ENCODE measurements at places on chromosomes 7 and 10. TPM values are rescaled to one million over a fixed set of nuclear protein-coding genes. Genes with fewer than 3 reads are reported as not detected.

DNA sequence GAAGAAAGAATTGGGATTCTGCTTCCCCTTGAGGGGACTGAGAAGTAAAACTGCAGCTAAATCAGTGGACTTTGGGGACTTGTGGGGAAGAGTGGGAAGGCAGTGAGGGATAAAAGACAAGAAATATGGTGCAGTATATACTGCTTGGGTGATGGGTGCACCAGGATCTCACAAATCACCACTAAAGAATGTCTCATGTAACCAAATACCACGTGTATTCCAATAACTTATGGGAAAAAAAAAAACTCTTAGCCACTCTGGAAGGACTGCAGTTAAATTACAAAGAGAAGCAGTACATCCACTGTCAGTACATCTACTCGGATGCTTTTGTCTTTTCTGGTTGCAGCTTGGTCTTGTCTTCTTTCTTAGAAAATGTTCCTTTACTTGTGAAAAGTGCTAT, 27.4 kb upstream of the GOT1 start:
- no peak for DNase-seq
- no peak overlapping the region for H3K27ac ChIP-seq
- no peak overlapping the region for H3K4me3 ChIP-seq
- peaks cover 28% of the 10 kb centered on the region for H3K27me3 ChIP-seq
- H3K36me3 ChIP-seq, result no peaks in the 10 kb centered on the region

DNA sequence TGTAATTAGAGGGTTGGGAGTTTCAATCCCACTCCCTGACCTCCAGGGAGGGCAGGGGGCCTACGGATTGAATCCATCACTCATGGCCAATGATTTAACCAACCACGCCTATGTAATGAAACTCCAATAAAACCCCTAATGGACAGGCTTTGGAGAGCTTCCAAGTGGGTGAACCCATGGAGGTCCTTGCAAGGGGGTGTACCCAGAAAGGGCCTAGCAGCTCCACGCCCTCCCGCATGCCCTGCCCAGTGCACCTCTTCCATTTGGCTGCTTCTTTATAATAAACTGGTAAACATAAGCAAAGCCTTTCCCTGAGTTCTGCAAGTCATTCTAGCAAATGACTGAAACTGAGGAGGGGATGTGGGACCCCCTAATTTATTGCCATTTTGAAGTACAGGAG, 280.1 kb downstream of the FRMD4A start:
- H3K4me1 ChIP-seq, result no peaks in the 10 kb centered on the region
- DNase-seq, result no peak
- H3K36me3 ChIP-seq, result no peaks in the 10 kb centered on the region
- H3K4me3 ChIP-seq, result no peak overlapping the region
- no peaks in the 10 kb centered on the region for H3K27me3 ChIP-seq
- no peak overlapping the region for H3K27ac ChIP-seq

DNA sequence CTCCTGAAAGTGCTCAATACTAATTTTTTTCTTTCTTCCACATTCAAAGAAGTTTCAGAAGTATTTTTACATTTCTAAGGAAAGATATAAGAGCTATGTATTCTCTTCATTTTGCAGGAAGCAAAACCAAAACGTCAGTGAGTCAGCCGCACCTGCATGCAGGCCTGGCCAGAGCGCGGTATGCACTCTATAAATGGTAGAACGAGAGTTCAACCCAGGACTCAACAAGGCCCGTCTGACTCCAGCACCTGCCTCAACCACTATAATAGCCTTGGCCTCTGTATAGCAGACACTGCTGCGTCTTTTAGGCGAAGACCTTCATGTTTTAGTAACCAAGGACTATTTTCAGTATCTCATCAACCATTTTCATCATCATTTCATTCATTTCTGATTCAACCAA, 113.2 kb downstream of the KMT2E start:
- no peak overlapping the region for H3K4me3 ChIP-seq
- no peaks in the 10 kb centered on the region for H3K4me1 ChIP-seq
- DNase-seq, result no peak
- no peak overlapping the region for H3K27ac ChIP-seq
- H3K27me3 ChIP-seq, result no peaks in the 10 kb centered on the region

GRCh38 chr7:30251708-30252329, 32.6 kb upstream of the ZNRF2 start:
- no peaks in the 10 kb centered on the region for H3K36me3 ChIP-seq
- H3K27me3 ChIP-seq, result no peaks in the 10 kb centered on the region
- no peak for DNase-seq
- no peak overlapping the region for H3K4me3 ChIP-seq
- H3K27ac ChIP-seq, result no peak overlapping the region

DNA sequence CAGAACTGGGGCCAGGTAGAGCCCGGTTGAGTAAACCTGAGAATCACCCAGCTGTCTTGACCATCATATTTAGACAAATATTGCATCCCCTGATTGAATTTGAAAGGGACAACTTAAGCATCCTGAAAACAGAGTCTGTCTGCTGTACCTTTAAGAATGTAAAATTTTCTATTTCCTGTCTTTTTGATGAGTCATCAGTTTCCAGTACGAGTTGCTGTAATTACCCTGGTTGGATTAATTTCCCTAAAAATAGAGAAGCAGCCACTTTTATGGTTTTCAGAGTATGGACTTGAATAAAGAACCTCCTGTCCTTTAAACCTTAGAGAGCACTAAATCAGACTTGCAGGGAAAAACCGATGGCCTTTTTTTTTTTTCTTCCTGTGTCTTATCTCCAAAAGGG, 164.6 kb upstream of the SH2B2 start:
- DNase-seq, result no peak
- H3K36me3 ChIP-seq, result peaks cover 4% of the 10 kb centered on the region
- H3K4me1 ChIP-seq, result peaks cover 23% of the 10 kb centered on the region
- H3K27ac ChIP-seq, result no peak overlapping the region
- no peak overlapping the region for H3K4me3 ChIP-seq

EGFR gene
- 78.3 TPM for total RNA-seq

DNA sequence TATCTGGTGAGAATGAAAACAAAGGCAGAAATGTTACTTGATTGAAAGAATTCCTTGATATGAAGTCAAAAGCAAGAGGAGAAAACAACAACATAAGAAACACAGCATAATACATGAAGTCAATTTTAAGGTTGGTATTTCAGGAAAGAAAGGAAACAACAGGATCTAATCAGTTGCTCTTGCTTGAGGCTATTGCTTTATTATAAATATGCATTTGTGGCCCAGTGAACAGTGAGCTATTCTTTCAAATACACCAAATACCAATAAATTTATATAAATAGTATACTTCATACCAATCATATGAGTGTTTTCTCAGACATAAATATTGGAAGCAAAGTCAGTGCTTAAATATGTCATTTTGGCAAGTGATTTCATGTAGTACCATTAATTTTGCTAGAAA, 806.6 kb downstream of the NXPH1 start:
- no peaks in the 10 kb centered on the region for H3K27me3 ChIP-seq
- H3K4me1 ChIP-seq, result no peaks in the 10 kb centered on the region
- no peak overlapping the region for H3K27ac ChIP-seq
- H3K4me3 ChIP-seq, result no peak overlapping the region
- DNase-seq, result no peak

DNA sequence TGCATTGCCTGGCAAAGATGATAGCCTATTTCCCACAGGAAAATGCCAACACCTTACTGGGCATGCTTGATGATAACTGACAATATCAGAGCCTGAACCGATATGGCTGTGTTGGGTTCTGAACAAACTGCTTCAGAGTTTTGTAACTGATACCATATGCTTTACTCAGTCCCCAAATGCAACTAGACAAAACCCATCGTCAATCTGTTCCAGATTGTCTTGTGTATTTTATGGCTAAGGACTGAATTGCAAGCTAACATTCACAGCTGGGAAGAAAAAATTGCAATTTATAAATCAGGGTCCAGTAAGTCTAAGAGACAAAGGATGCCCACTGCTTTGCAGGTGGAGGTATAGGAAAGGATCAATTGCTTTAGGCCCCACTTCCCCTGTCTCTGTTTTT, 116.8 kb upstream of the WNT16 start:
- no peaks in the 10 kb centered on the region for H3K4me1 ChIP-seq
- DNase-seq, result no peak
- H3K27me3 ChIP-seq, result no peaks in the 10 kb centered on the region
- no peak overlapping the region for H3K4me3 ChIP-seq
- H3K36me3 ChIP-seq, result no peaks in the 10 kb centered on the region
- no peak overlapping the region for H3K27ac ChIP-seq

DNA sequence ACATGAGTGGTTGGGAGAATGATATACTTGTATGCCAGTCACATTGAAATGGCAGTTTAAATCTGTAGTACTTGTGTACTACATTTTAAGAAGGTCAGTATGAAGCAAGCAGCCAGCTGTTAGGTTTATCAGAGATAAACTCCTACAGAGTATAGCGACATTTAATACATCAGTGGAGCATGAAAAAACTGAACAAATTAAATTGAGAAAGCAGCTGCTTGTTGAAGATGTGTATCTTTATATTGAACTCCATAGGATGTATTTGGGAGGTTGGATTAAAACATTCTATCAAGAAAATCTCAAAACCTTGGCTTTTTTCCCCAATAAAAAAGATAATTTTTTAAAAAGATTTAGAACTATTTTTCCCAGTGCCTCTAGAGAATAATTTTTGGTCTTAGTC, 47.8 kb downstream of the PHF14 start:
- DNase-seq, result no peak
- no peak overlapping the region for H3K4me3 ChIP-seq
- H3K36me3 ChIP-seq, result peaks cover 14% of the 10 kb centered on the region
- no peaks in the 10 kb centered on the region for H3K4me1 ChIP-seq
- no peak overlapping the region for H3K27ac ChIP-seq

DNA sequence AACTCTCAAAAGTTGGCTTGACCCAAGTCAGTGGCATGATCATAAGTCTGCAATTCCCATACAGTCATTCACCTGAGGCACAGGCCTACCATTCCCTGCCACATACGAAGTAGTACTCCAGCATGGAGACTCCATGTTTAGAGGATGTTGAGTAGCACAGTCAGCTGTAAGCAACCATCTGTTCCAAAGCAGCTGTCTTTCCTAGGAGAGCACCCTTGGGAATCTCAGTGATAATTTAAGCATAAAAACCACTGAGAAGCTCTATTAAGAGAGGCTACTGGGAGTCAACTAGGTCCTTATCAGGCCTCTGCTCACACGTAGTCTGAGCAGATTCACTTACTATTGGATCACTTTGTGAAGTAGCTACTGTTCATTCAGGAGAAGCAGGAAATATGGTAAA, 61.6 kb upstream of the UNC5B start:
- no peak for DNase-seq
- H3K27me3 ChIP-seq, result no peaks in the 10 kb centered on the region
- no peak overlapping the region for H3K27ac ChIP-seq
- H3K36me3 ChIP-seq, result no peaks in the 10 kb centered on the region
- no peaks in the 10 kb centered on the region for H3K4me1 ChIP-seq

DNA sequence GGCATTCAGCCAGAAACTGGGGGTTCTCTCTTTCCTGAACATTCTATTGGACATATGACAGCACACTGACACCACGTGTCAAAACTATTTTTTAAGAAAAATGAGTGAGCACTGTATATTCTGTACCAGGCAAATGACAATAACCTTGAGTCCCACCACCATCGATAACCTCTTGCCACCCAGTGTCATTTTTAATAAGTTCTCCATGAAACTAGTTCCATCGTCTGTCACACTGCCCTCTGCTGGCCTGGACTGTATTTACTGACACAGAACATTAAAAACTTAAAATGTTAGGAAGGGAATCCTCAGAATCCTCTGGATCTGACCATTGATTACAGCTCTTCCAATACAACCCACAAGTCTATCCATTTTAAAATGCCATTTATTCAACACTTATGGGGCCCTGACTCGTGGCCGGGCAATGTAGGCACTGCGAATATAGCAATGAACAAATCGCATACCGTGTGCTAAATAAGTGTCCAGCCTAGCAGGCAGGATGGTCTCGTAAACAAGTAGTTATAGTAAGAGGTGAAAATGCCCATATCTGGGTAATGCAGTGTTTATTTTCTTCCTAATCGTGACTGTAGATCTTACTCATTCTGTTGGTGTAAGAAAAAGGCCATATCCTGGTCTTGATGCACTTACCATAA, 35.9 kb upstream of the CACNB2 start:
- no peaks in the 10 kb centered on the region for H3K4me1 ChIP-seq
- H3K4me3 ChIP-seq, result no peak overlapping the region
- peak; percentile 68 for DNase-seq
- no peaks in the 10 kb centered on the region for H3K36me3 ChIP-seq
- no peaks in the 10 kb centered on the region for H3K27me3 ChIP-seq

SLC29A4 gene
- total RNA-seq, result 0.98 TPM

GRCh38 chr10:64090865-64091264, 569.7 kb downstream of the REEP3 start:
- DNase-seq, result no peak
- H3K36me3 ChIP-seq, result no peaks in the 10 kb centered on the region
- H3K27me3 ChIP-seq, result no peaks in the 10 kb centered on the region
- no peaks in the 10 kb centered on the region for H3K4me1 ChIP-seq

TUBB8 gene
- total RNA-seq, result 0.20 TPM

GRCh38 chr10:70803775-70804420, 11.8 kb upstream of the SGPL1 start:
- H3K27me3 ChIP-seq, result no peaks in the 10 kb centered on the region
- H3K4me1 ChIP-seq, result no peaks in the 10 kb centered on the region
- H3K27ac ChIP-seq, result no peak overlapping the region
- H3K4me3 ChIP-seq, result no peak overlapping the region

GRCh38 chr7:16944936-16945335, 63.2 kb upstream of the AGR3 start:
- no peak overlapping the region for H3K27ac ChIP-seq
- no peaks in the 10 kb centered on the region for H3K27me3 ChIP-seq
- DNase-seq, result no peak

GLI3 gene
- 17.5 TPM for total RNA-seq

DNA sequence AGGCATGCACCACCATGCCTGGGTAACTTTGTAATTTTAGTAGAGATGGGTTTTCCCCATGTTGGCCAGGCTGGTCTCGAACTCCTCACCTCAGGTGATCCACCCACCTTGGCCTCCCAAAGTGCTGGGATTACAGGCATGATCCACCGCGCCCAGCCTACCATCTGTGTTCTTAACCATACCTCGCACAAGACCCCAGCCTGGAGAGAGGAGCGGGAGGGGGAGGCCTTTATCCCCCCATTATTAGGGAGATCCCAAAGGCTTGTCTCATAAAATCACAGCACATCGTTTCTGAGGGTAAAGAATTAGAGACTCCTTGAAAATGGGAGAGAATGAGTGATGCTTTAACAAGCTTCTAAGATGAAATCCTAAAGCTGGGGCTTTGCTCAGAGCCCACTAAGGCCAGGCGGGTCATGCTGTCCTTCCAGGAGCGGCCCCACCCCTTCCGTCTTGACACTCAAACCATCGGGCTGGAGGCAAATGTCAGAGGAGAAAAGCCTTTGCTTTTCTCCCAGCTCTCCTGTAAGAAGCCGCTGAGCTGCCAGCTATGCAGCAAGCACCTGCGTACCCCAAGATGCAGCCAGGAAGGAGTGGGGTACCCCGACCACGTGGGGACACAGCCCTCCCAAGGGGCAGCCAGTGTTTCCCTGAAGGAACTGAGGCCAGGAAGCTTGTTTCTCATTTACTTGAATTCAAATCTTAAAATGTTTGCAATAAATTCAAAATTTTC, 339.7 kb downstream of the PTPRN2 start:
- no peaks in the 10 kb centered on the region for H3K36me3 ChIP-seq
- peak; percentile 49 for DNase-seq
- H3K4me1 ChIP-seq, result no peaks in the 10 kb centered on the region
- no peaks in the 10 kb centered on the region for H3K27me3 ChIP-seq

OR2F1 gene
- total RNA-seq, result not detected

GRCh38 chr10:76319661-76320060, 888.2 kb downstream of the LRMDA start:
- no peaks in the 10 kb centered on the region for H3K4me1 ChIP-seq
- no peaks in the 10 kb centered on the region for H3K36me3 ChIP-seq
- no peak overlapping the region for H3K27ac ChIP-seq
